Stimulated activated CD8-positive, alpha-beta memory T cell treated with anti-CD3 and anti-CD28 coated beads, Interleukin-15, amount 100 ng/mL, for 48 hours (primary cell): ENCODE measurements at places on chromosomes 4 and X.

DNA sequence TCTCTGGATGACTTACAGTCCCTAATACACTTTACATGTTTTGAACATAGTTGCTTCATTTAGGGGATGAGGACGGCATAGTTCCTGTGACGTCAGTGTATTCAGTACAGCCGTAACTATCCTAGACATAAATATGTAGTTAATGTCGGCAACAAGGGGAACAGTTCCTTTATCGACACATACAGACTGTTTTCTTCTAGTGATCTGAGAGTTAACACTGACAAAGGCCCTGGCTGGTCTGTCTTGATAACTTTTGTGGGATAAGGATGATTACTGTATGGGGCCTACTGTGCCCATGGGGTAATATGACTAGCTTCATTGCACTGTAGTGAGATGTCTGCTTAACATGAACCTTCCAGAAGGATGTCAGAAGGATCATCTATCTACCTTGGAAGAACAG is 131.2 kb downstream of the ZNF518B start:
- no peak for DNase-seq

DNA sequence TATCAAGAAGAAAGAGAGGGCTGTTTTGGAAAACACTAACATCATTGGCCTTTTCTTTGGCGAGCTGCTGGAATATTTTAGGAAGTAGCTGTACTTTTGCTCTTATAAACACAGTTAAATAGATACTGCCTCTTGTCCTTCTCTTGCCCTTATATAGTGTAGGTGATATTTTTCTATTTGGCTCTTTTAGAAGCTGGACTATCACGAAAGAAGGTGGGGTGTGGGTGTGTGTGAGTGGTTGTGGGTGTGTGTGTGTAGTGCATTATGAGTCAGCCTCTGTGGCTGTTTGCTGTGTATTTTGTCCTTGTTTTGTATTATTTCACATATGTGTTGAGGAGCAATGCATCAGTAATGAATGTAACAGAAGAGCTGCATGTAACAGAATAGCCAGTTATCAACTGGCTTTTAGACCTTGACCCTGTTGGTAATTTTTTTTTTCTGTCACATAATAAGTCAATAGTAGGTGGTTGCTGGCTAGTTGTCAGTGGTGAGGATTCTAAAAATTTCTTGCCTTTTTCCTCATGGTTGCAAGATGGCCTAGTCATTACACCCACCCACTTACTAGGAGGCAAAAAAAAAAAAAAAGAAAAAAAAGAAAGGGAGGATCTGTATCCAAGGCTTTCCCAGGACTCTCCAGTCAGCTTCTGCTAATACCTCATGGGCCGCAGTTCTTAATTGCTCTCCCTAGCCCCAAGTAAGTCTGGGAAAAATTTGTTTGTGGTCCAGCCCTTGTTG is 23.8 kb downstream of the ARHGAP10 start:
- DNase-seq, result no peak

DNA sequence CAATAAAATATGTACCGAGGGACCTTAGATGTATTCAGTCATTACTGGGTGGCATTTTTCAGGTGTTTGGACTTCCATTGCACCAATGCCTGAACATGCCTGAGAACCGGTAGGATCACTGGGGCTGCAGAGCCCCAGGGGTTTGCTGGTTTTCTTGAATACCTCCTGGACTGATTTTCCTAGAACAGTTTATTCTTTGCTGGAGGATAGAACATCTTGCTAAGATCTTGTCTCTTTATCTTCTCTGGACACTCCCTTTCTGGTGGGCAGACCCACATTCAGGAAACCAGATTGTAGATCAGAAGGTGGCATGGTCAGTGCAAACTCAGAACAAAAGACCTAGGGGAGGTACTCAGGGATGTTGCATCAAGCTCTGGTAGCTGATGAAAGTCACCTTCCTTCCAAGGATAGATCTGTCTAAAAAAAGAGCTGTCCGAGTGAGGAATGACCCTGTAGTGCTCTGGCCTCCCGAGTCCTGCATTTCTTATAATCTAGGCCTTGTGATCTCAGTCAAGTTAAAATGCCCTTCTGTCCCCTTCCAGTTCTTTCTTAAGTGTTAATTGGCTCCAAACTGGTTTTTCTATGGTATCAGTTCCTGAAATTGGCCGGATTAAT is 84.8 kb downstream of the CLDN34 start:
- no peak for DNase-seq

DNA sequence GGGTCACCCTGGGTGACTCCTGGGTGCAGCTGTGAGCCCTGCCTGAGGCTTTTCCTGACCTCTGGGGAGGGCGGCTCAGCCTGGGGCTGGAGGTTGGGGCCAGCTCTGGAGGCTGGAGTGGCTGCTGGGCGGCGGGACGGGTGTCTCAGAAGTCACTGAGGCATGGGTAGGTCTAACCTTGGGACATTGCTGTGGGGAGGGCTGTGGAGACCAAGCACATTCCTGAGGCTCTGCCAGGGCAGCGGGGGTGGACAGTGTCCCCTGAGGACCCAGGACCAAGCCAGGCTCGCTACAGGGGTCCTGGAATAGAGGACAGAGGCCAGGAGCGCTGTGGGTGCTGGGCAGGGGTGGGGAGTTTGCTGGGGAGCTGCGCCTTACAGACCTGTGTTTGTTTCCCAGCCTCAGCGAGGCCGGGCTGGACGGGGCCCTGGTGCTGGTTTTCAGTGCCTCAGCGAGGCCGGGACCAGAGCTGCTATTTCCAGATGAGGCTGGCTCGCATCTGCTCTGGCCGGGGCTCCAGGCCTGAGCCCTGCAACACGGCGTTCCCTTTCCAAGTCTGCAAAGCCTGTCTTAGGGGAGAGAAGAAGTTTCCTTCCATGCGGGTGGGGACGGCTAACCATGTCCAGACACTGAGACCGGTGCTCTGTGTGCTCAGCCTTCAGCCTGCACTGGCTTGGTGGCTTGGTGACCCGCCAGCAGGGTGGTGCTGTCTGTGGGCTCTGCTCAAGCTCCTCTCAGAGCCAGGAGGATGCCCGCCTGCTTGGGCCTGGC is 3.0 kb upstream of the SLC25A6 start:
- no peak for DNase-seq

DNA sequence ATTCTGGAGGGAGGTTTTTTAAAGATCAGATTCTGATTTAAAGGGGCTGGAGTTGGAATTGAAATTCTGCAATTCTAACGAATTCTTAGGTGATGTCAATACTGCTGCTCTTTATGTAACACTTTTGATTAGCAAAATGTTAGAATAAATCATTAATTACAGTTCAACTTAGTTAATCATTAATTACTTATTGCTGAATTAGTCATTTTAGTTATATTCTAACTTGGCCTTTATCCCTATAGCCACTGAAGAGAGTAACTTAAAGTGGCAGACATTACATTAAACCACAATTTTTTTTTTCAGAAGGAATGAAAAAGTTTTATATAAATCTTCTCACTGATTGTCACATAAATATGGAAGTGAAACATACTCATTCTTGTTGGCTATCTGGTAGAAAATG is 206.6 kb upstream of the ITM2A start:
- DNase-seq, result no peak

- DNase-seq, result no peak
These were observed 42.2 kb downstream of the TBCK start for GRCh38 chr4:106273831-106274230.

DNA sequence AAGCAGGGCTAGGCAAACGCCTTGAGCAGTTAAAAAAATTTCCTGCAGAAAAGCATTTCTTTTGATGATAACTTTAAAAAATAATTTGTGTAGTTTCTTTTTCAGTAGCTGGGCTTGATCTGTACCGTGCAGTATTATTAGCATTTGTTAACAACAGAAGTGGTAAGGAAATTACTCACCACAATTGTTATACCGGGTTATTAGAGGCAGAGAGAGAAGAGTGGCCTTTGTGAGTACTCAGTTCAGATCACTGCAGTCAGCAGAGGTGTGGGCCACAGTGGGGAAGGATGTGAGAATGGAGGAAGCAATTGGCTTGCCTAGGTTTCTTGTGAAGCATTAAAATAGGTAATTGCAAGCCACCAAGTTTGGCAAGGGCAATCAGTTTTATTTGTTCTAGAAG is 14.3 kb upstream of the IL21 start:
- no peak for DNase-seq

DNA sequence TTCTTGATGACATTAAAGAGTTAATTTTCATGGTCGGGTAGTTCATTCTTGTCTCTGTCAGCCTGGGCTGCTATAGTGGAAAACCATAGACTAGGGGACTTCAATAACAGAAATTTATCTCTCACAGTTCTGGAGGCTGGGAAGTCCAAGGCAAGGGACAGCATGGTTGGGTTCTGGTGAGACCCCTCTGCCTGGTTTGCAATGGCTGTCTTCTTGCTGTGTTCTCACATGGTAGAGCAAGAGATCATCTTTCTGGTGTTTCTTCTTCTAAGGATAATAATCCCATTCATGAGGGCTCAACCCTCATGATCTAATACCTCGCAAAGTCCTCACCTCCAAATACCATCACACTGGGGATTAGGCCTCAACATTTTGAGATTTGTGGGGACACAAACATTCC is 50.1 kb downstream of the RHOH start:
- no peak for DNase-seq

GRCh38 chrX:150086371-150086770 is 148.1 kb upstream of the EOLA2 start:
- no peak for DNase-seq

GRCh38 chr4:152850377-152850776 is 70.6 kb downstream of the ARFIP1 start:
- DNase-seq, result peak; percentile 19

GRCh38 chrX:132435222-132435621 is 53.6 kb downstream of the MBNL3 start:
- no peak for DNase-seq

DNA sequence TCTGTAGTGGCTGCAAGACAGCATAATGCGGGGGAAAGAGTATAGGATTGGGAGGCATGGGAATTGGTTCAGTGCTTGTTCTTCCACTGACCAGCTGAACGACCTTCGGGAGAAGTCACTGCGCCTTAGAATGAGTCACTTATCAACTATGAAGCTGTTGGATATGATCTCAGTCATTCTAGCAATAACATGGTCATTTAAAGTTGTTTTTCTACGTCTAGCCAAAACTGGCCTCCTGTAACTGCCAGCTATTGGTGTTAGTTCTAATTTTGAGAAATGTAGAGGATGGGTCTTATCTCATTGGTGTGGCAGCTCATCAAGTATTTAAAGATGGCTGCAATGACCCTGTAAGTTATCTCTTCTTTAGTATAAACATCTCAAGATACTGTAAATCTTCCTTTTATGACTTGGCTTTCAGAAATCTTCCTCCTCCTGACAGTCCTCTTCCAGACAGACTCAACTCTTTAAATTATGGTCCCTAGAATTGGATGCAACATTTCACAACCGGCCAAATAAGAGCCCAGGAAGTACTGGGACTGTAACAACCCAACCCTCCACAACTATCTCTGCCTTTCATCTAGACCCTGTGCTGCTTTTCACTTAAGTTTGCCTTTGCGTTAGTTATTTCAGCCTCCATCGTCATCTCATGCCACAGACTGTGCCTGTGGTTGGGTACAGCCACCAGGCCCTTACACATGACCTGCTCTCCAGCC is 243.3 kb downstream of the CBR4 start:
- no peak for DNase-seq

GRCh38 chr4:23930750-23931488 is 41.1 kb upstream of the PPARGC1A start:
- DNase-seq, result no peak

- DNase-seq, result no peak
These were observed 1.3 kb upstream of the MAMLD1 start for GRCh38 chrX:150361777-150362351.

- DNase-seq, result no peak
These were observed 57.4 kb downstream of the LGI2 start for GRCh38 chr4:24973404-24973746.

GRCh38 chr4:120225527-120225926 is 158.9 kb upstream of the MAD2L1 start:
- no peak for DNase-seq

DNA sequence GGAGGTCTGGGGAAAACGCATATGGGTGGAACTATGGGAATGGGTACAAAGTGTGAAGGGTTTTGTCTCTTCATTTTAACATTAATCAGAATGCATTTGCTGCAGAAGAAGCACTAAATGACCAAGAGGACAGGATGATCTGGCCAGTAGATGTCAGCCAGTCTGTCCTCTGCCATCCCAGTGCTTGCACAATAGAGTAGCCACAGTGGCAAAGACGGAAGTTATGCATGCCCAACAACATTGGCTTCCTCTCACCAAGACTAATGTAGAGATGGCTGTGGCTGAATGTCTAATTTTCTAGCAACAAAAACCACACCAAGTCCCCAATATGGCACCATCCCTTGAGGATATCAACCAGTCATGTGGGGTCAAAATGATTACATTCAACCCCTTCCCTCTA is 45.0 kb upstream of the ARHGEF6 start:
- DNase-seq, result no peak

- no peak for DNase-seq
These were observed 233.5 kb upstream of the GYPA start for GRCh38 chr4:144374065-144374464.

DNA sequence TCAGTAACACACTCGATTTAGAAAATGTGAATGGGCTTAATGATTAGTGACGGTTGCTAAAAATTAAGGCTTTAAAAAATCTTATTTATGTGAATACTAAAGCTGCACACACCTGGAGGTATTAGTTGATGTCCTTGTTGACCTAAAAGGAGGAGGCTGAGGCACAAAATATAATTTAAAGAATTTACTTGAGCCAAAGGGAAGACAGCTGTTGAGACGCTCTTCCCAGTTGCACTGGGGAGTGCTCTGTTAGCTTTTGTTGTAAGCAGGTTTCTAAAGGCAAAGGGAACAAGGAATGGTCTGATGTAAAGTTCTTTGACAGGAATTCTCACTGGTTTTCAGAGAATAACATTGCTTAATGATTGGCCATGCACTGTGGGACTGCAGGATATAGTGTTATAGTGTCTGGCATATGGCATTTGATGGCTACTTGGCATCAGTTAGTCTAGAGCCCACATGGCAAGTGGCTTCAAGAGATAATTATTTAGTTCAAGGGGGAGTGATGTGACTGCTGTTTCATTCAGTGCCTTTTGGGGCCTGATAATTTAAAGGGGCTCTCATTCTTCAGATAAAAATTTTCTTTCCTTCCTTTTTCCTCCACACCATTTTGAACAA is 30.8 kb upstream of the PGM2 start:
- DNase-seq, result no peak

- DNase-seq, result no peak
These were observed 342.6 kb downstream of the GPM6A start for GRCh38 chr4:175469514-175469913.
